GM12865 (cell line): ENCODE measurements at places on chromosomes 1 and 21.

GRCh38 chr1:74571493-74571800, 59.0 kb upstream of the LRRC53 start:
- no peak for DNase-seq

- DNase-seq = no peak
Observed at GRCh38 chr1:162166917-162167615, 97.6 kb downstream of the NOS1AP start.

DNA sequence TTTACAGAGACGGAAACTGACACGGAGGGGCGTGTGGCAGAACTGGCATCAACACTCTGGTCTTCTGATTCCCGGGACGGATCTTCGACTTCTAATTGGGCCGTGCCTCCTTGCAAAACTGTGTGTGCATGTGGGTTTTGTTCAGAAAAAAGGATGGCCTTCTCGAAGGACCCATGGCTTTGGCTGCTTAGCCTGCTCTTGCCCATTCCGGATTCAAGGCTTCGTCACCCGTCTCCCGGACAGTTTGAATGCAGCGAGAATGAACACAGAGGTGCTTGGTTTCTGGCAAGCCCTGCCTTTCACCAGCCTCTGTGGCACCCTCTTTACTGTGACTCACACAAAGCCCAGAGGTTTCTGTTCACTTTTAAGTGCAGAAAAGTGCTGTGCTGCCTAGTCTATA, 120.1 kb downstream of the PRDM2 start:
- DNase-seq = no peak

- DNase-seq = no peak
Observed at GRCh38 chr1:20279509-20279908, 11.2 kb upstream of the VWA5B1 start.

- DNase-seq = no peak
Observed at GRCh38 chr1:204611036-204611435, 74.5 kb downstream of the LRRN2 start.

DNA sequence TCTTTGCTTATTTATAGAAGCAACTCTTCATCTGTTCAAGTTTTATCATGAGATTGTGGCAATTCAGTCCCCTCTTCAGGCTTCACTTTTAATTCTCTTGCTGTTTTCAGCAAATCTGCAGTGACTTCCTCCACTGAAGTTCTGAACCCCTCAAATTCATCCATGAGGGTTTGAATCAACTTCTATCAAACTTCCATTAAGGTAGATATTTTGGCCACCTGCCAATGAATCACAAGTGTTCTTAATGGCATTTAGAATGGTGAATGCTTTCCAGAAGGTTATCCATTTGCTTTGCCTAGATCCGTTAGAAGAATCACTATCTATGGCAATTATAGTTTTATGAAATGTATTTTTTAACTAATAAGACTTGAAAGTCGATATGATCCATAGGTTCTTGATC, 946.7 kb upstream of the B3GALT2 start:
- DNase-seq = no peak

DNA sequence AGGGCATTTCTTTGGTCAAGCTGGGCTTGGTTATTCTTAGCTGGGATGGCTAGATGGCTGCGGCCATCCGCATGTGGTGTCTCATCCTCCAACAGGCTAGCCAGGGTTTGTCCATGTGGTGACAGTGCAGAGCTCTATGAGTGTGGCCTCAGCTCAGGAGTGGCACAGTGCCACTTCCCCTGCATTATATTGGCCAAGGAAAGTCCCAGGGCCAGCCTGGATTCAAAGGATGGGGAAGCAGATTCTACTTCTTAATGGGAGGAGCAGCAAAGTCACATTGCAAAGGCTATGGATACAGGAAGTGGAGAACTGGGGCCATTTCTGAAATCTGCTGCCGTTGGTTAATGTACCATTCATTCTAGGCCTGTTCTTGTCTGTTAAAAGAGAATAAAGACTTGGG, 34.4 kb downstream of the STUM start:
- DNase-seq = no peak

DNA sequence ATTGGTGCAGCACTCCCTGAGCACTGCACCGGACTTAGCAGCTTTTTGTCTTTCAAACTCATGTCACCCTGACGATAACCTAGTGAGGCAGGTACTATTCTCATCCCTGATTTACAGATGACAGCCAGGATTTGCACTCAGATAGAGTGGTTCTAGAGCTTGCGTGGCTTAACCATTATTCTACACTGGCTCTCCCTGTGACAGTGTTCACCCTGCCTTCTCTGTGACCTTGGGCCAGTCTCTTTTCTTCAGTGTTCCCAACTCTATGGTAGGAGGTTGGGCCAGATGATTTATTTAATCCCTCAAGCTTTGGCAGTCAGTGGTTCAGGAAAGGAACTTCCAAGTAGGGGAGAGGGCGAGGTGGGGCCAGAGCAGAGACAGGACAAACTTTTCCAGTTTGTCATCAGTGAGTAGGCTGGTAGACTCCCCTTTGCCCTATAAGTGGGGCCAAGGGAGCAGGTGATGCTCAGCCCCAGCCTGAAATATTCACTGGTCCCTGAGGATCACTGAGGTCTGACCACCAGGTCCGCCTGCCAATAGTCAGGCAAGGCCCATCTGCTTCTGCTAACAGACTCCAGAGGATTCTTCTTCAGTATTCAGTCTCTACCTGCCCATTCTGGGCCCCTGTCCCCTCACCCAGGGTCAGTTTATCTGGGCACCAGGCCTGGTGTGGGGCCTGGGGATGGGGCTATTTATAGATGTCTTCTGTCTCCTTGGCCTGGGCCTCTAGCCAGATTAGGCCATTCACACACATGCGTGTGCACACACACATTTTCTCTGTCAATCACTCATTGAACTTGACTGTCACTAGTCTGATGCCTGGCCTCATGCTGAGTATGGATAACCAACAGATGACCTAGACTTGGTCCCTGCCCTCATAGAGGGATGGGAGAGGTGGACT, 8.8 kb upstream of the FABP3 start:
- no peak for DNase-seq

GRCh38 chr1:15709226-15709625, 25.1 kb downstream of the PLEKHM2 start:
- DNase-seq = no peak

DNA sequence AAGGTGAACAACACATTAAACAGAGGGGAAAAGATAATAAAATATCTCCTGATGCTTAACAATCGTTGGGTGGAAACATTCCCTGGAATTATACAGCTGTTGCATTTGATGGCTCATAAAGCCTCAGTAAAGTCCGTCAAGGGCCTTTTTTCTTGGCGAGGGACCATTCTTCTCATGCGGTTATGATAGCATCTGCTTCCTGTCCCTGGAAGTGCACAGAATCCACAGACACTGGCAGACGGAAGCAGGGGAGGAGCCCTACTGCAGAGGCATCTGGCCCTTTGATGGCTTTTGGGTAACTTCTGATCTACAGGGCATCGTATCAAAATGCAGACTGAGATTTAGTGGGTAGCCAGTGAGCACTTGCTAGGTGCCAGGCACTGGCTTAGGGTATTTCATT, 286.9 kb downstream of the KIF26B start:
- DNase-seq = no peak

GRCh38 chr1:7956218-7957032, 5.1 kb upstream of the PARK7 start:
- no peak for DNase-seq

GRCh38 chr21:16900685-16901084, 612.2 kb upstream of the CXADR start:
- DNase-seq = no peak

DNA sequence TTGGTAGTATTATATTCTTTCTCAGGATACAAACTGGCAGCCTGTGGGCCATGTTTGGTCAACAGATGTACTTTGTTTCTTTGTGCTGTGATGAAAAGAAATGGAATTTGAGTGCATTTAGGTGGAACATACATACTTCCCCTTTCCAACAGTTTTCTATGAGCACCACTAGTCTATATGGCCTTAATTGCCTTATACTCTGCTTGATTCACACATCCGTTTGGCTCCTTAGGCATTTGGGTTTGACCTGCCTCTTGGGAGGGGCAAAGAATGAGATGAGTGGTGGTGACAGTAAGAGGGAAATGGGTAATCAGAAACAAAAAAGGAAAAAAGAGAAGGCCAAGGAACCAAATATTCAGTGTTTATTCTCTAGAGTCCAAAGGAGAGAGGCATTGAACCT, 17.0 kb downstream of the CFAP126 start:
- DNase-seq = no peak

DNA sequence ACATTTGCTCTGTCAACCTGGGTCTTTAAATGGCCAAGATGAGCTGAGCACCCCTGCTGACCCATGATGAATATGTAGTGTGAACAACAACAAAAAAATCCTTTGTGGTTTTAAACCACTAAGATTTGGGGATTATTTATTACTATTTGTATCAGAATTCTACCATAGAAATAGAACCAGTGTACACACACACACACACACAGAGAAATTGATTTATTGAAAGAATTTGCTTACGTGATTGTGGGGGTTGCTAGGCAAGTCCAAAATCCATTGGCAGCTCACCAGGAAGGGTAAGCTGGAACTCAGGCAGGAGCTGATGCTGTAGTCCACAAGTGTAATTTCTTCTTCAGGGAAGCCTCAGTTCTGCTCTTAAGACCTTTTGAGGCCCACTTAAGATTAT, 82.5 kb upstream of the MAP1LC3C start:
- no peak for DNase-seq

DNA sequence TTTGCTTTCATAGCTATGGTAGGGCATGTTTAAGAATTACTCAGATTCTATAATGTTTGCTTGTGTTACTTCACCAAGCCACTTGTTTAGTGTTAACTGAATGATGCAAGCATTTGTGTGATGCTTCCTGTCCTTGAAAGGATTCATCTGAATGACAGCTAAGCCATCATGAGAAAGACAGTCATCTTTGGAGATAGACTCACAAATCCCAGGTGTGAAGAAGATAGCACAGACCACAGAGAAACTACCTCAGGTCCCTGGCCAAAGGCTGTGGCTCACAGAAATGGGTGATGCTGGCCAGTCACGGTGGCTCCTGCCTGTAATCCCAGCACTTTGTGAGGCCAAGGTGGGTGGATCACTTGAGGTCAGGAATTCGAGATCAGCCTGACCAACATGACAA, 321.4 kb downstream of the DPYD start:
- no peak for DNase-seq

- DNase-seq = no peak
Observed at GRCh38 chr1:4561205-4561604, 93.2 kb upstream of the AJAP1 start.

GRCh38 chr1:52691821-52692220, 6.3 kb downstream of the COA7 start:
- DNase-seq = no peak

GRCh38 chr1:173193639-173194038, 13.5 kb downstream of the TNFSF4 start:
- no peak for DNase-seq

- DNase-seq = no peak
Observed at GRCh38 chr1:44584167-44584566, 90.1 kb downstream of the TMEM53 start.

DNA sequence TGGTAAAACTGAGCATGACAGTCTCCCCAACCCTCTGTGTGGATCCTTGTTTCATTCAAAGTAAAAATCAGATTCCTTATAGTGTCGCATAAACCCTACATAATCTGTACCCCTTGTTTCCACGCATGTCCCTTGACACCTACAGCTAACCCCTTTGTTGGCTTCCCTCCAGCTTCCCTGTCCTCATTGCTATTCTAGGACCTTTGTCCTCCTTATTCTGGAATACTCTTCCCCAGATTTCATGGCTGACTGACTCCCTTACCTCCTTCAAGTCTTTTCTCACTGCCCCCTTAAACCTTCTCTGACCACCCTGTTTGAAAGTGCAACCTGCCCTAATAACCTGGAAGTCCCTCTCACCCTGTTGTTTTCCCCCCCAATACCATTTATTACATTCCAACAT, 4.0 kb downstream of the RNF11 start:
- no peak for DNase-seq

GRCh38 chr1:222772996-222773379, 36.0 kb downstream of the FAM177B start:
- peak; percentile 82 for DNase-seq

DNA sequence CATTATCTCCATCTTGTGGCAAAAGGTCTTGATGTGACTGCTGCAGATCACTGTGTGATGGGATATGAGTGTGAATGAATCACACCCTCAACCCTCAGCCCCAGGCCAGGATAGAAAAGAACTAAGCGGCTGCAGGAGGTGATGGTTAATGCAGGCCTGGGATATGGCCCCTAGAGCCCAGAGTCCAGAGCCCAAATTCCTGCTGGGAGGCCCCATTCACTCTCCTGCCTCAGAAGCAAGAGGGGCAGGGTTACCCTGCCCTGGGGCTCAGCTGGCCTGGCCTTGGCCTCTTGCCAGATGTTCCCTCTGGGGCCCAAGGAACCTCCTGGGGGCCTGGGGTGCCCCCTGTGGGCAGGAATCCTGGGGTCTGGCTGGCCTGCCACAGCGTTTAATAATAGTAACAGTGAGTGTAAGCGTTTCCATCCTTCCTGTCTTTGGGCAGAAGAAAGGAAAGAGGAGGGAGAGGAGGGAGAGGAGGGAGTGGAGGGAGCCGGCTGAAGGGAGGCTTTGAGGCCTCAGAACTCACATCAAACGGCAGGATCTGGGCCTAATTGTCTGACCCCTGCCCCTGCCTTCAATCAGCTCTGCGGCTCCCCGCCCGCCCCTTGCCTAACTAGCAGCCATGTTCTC, 26.2 kb downstream of the DMAP1 start:
- DNase-seq = no peak

DNA sequence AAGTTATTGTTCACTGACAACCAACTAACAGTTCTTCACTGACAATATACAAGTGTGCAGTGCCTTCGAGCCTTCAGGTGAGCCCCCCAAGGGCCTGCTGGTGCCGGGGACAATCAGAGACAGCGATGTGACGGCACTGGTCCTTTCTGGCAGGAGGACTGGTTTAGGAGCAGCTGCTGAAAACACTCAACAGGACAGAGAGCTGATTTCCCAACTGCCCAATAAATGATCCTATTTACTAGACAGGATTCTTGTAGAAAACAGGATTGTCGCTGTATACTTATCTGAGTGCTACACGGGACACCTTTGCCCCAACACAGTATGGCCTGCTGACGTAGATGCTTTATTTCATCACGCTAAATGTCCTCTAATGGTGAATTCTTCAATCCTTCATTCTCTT, 65.4 kb downstream of the TP53BP2 start:
- DNase-seq = no peak

DNA sequence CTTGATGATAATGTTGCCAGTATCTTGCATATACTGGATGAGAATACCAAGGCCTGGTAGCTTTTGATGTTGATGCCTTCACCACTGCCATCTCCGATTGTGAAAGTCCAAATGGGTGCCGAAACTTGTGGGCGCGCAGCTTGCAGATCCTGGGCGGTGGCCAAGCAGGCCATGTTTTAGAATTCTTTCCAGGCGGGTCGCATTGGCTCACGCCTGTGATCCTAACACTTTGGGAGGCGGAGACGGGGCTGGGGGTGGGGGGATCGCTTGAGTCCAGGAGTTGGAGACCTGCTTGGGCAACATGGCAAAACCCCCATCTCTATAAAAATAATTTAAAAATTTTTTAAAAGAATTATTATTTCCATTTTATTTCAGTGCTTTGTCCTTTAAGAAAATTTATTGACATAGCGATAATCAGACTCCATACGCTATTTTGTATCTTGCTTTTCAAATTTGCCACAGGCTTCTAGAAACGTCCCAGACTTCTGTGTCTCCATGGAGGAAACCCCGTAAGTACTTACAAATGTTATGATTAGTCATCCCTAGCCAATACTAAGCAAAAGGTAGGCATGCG, 592 bp upstream of the ZNF326 start:
- peak; percentile 11 for DNase-seq

GRCh38 chr1:45543581-45544417, 6.8 kb upstream of the AKR1A1 start:
- peak; percentile 83 for DNase-seq

- no peak for DNase-seq
Observed at GRCh38 chr1:204980840-204981405, 62.1 kb upstream of the CNTN2 start.
